ENCODE measurements at places on chromosomes 5 and 9.

DNA sequence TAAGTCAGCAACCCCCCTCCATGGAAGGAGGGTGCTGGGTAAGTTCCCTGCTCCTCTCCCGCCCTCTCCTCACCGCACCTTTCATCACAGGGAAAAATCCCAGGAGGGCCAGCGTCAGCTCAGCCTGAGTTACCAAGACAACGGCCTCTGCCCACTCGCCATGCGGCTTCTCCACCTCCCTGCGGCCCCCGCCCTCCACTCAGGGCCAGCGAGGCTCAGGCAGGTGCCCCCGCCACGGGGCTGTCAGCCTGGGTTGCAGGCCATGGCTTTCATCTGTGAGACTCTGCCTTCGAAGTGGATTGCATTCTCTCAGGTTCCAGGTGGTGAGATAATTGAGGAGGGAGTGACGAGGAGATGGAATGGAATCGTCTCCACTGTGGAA is 27.2 kb upstream of the LAMC3 start:
- no peak for DNase-seq

DNA sequence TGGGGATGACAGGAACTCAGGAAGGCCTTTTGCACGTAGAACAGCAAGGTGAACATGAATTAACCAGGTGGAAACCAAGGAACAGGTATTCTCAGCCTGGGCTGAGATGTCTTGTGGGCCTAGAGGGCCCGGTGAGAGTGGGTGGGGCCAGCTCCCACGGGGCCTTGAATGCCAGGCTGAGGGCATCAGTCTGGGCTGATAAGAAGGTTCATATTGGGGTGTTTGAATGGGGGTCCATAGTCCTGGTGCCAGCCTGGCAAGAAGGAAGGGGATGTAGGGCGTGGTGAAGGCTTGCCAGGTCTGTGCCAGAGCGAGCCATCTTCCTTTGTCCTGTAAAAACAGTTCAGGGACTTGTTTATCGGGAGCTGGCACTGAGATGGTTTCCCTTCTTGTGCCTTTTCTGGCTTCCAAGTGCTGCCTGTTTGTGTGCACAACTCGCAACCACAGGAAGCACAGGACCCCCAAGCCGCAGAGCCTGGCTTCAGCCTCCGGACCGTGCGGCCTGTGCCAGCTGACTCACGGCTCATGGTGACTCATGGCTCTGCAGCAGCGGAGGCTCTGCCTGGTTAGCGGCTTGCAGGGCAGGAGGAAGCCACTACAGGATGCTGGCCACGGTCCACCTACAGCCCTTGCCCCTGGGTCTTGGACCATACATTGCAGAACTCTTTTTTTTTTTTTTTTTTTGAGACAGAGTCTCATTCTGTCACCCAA is 2.4 kb downstream of the CARD19 start:
- no peak for DNase-seq

GRCh38 chr5:146761811-146762210 is 116.7 kb downstream of the PPP2R2B start:
- no peak for DNase-seq

DNA sequence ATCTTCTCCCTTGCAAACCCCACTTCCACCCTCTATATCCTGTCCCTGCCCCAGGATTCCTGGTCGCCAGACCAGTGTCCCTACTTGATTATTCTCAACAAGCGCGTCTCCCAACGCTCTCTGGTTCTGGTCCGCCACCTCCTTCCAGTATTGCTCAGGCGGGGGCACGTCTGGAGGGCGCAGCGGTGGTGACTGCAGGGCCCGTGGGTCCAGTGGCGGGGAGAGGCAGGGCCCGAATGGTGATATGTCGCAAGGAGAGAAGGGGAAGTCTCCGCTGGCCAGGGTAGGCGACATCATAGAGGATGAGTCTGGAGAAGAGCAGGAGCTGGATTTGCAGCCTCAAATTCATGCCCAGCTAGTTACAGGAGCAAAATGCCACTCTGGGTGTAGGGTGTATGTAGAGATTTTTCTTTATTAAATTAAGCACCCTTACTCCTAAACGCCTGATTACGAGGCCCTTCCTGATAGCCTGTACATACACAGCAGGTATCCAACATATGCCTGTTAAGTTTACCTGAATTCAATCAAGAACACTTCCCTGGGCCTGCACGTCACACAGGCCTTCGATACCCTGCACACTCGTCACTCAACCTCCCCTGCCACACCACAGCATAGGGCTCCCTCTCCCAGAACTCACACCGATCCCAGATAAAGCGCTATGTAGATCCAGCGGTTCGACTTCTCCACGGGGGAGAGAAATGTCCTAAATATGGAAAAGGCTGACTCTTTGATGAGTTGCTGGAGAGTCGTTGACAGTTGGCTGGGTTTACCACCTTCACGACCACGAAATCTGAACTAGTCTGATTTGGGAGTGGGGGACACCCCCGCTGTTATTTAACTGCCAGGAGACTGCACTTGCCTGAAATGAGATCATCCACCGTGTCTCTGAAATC is 4.8 kb downstream of the MCIDAS start:
- DNase-seq = no peak

GRCh38 chr5:54985301-54986268 is at the start of gene ESM1:
ESM1 (minus strand) TSS chr5:54985593; CDS start chr5:54985517, 76 bp downstream.
- no peak for DNase-seq

GRCh38 chr9:81032030-81032572 is 657.2 kb downstream of the TLE1 start:
- no peak for DNase-seq

DNA sequence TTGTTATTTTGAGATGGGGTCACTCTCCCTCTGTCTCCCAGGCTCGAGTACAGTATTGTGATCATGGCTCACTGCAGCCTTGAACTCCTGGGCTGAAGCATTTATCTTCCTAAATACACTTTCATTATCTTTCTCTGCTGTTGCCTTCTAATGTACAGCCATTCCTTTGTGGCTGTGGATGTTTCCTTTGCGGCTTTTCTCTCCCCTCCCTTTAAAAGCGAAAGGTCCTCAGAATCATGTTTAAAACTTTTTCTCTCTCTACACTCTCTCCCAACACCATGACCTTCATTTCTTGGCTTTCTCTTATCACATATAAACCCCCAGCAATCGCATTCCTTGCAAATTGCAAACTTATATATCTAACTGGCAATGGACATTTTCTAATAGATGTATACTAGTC is 1.6 kb downstream of the IFNA2 start:
- no peak for DNase-seq

GRCh38 chr9:95511616-95511931 is 5.2 kb downstream of the PTCH1 start:
- DNase-seq = no peak

DNA sequence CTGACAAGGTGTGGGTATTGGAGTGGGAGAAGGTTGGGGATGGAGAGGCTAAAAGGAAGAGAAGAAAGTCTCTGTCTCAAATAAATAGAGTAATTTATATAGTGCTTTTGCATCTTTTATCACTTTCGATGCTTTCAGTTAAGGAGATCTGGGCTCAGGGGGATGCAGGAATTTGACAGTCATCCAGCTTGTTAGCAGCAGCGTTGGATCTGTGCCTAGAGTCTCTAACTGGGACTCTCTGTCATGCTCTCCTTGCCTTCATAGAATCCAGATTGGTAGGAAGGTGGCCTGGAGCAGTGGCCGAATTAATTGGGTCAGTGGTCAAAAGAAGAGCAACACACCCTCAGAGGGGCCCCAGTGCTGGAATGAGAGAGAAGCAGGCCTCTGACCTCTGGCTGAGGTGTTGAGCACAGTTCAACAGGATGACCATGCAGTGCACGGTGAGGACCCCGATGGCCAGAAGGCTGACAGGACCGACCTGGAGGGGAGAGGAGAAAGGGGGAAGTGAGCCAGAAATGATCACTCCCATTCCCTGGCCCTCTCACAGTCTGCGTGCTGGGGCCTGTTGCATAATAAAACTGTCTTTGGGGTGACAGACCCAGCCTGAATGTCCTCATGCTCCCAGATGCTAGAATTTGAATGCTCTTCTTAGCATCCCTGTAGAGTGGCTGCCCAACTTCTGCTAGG is 7.6 kb downstream of the SLC36A3 start:
- DNase-seq = no peak

DNA sequence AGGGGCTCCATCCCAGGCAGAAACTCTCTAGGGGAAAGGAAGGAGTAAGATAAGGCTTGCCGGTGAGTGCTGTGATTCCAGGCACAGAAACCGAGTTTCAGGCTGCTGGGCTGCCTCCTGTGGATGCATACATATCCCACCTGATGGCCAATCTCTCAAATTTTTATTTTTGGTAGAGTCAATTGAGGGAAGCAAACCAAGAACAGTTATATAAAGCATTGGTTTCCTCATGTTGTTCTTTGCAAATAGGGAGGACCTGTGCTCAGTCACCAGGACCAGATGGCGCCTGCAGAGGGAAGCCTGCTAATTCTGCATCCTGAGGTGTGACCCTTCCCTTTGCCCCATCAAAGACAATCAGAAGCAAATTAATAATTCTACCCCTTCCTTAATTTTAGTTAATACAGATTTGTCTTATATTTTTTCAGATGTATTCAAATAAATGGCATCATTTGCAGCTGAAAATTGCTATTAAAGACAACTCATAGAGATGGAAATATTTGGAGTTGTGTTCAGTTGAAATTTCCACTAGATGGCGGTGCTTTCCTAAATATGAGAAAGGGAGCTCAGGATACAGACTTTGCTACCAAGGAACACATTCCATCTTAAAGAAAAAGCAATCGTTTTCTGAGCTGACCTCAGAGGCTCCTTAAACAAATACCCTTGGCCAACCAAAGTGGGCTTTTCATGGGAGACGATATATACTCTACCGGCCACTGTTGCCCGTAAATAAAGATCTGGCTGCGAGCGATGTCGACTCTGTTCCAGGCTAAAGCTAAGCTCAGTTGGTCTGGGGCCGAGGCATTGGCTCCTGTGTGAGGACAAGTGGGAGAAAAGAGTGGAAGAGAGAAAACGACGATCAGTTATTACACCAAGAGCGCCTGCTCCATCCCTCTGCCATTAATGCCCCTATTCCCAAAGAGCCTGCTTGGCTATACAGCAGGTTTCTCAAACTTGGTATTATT is 225.7 kb upstream of the KLF9 start:
- no peak for DNase-seq

GRCh38 chr9:115615821-115616665 is 498.1 kb upstream of the TNC start:
- no peak for DNase-seq

DNA sequence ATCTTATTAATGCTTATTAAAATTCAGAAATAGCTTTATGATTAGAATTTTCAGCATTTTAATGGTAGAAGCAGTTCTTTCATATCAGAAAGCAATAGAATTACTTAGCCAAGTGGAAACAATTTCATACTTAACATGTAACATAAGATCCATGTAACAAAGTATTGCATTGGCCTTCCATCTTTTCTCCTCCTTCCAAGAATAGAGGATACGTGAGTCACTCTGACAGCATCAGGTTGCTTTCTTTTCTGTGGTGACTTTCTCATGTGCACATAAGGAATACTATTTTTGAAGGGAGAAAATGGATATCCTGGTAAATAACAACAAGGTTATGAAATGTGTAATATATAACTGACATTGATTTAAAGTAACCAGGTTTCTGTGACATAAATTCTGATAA is 272.2 kb downstream of the ANXA1 start:
- no peak for DNase-seq

- DNase-seq = no peak
These were observed 269.9 kb upstream of the PAPPA start for GRCh38 chr9:115883467-115884329.

DNA sequence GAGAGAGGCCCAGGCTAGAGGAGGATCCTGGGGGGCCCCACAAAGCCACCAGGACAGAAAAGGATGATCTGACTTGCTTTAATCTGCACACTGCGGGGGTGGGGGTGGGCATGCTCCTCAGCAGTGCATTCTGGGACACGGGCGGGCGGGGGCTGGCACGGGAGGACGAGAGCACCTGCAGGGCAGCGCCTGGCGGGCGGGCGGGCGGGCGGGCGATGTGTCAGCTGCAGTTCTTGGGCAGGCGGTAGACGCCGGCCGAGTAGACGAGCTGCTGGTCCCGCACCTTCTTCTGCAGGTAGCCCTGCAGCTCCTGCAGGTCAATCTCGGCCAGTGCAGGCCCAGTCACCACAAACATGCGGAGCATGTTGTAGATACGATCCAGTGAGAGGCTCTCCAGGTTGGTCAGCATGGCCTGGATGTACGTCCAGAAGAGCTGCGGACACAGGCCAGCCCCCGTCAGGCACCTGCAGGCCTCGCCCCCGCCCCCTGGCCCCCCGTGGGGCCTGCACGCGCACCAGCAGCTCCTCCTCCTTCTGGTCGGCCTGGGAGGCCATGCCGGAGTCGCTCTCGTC is 3.0 kb upstream of the TMEM210 start:
- DNase-seq = no peak

- no peak for DNase-seq
These were observed 77.3 kb upstream of the SLC1A3 start for GRCh38 chr5:36529142-36529541.

DNA sequence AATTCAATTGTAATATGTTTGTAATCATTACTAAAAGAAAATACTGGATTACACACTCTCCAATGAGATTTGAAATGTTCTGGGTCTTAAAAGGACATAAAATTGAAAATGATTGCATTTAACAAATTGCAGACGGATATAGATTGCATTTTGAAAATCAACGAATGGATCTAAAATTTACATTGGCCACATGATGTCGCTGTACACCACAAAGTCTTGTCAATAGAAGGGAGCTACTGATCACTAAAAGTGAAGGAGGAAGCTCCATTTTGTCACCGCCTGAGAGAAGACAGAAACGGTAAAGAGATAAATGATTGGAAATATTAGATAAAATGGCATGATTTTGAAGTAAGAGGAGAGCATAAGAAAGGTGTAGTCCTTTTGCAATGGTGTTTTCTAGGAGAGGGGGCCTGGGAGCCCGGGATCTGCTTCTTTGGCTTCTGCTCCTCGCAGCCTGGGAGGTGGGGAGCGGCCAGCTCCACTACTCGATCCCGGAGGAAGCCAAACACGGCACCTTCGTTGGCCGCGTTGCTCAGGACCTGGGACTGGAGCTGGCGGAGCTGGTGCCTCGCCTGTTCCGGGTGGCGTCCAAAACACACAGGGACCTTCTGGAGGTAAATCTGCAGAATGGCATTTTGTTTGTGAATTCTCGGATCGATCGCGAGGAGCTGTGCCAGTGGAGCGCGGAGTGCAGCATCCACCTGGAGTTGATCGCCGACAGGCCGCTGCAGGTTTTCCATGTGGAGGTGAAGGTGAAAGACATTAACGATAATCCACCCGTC is at the start of gene PCDHA1:
Gene PCDHA1, plus strand, starts transcription at position 236 of the 782 bp plus-strand sequence.
- DNase-seq = no peak

- DNase-seq = no peak
These were observed 20.6 kb downstream of the FST start for GRCh38 chr5:53501054-53501453.

- no peak for DNase-seq
These were observed 21.9 kb upstream of the FAM169A start for GRCh38 chr5:74888117-74888516.

- DNase-seq = no peak
These were observed 83.1 kb downstream of the FGF1 start for GRCh38 chr5:142602720-142603245.

GRCh38 chr5:92969781-92970237 is 611.2 kb downstream of the NR2F1-AS1 start:
- DNase-seq = no peak

GRCh38 chr5:153784277-153784676 is 254.4 kb downstream of the FAM114A2 start:
- no peak for DNase-seq

All from T follicular helper cell (primary cell).